ENCODE measurements at places on chromosomes 5 and 9.

DNA sequence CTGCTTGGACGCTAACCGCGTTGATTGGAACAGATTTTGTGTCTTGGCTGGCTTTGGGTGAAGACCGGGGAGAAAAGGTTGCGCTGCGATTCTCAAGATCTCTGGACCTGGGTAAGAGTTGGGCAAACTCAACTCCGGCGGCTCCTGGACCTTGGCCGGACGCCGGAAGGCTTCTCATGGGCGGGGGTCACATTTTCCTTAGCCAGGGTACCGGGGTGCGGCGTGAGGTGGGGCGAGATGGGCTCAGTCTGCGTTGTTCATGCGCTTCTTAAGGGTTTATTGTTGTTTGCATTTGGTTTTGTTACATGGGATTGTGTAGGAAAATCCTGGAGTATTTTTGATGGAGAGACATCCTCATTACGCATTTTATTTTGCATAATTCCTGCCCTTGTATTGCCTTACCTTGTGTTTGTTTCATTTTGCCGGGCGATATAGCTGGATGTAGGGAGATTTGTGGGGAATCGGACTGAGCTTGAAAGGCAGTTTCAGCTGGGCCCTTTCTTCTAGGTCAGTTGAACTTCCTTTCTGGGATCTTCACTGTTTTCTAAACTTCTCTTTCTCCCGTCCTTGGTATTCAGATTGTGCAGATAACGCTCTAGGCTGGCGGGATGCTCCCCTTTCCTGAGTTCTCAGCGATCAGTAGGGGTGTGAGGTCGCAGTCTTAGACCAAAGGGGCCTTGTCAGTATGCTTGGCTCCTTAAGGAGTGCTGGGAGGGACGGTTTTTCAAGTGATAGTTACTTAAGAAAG lies 524 bp downstream of the MEGF10 start:
- DNase-seq: no peak

DNA sequence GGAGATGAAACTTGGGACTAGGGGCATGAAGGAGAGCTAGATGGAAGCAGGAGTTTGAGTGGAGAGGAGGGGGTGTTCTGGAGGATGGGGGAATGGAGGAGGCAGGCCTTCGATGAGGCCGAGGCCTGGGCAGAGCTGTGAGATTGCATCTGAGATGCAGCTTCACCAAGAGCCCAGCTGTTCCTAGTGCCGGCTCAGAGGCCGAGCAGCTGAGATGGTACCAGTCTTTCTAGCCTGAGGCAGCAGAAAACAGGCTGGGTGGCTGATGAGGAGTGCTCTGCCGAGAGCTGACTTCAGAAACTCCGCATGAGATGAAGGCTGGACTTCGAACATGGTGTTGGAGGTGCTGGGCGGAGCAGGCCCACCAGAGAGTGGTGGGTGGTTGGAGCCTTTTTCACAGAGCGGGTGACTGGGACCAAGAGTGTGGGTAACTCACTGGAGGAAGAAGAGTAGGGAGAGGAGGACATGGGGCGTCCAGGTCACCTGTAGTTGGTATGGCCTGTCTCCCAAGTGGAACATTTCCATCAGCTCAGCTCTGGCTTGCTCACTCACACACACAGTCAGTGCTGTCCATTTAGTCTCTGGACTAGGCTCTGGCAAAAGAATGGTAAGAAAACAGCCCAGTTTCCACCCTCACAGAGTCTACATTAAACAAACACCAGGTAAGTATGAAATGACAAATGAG lies 54.7 kb downstream of the TMOD1 start:
- no peak for DNase-seq

GRCh38 chr5:95953021-95953702 lies 8.5 kb downstream of the ELL2 start:
- no peak for DNase-seq

DNA sequence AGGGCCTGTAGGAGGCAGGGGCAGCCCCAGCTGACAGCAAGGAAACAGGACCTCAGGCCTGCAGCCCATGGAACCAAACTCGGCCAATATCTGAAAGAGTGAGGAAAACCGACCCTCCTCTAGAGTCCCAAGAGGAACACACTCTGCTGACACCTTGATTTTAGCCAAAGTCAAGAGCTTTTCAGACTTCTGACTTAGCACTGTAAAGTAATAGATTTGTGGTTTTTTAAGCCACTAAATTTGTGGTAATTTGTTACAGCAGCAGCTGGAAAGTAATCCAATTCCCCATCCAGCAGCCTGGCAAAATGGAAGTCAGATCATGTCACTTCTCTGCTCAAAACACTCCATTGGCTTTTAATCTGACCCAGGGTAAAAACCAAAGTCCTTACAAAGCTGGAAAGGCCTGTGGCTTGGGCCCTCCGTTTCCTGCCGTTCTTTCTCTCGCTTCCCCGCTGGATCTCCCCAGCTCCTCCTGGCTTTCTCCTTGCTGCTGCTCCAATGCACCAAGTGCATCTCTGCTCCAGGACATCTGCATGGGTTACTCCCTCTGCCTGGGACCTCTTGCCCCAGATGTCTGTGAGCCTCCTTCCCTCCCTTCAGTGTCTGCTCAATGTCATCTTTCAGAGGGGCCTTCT lies 79.0 kb downstream of the C5orf15 start:
- no peak for DNase-seq

GRCh38 chr5:133721365-133721764 lies 109.0 kb upstream of the FSTL4 start:
- DNase-seq: no peak

DNA sequence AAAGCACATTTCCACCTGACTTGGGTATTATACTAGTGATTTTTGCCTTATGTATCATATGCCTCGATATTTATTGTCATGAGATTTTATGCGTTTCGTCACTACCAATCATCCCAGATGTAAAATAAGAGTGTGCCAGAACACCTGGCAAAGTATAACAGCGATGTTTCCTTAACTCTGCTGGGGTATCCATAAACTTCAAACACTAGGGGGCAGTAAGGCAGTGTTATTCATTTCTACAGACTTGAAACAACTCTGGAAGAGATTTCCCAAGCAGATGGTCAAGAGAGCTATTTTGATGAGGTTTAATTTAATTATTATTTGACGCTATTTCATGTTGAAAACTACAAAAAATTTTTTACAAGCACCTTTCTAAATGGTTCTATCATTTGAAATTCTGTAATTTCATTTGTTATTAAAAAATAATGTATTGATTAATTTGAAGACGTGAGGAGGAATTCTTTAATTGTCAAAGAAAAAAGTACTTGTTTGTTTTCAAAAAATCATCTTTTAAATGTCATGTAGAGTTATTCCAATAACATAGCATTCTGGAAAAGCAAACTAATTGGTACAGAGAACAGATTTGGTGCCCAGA lies 388.5 kb upstream of the CTNND2 start:
- DNase-seq: no peak

All from activated CD8-positive, alpha-beta memory T cell treated with anti-CD3 and anti-CD28 coated beads for 4 hours (primary cell).